ENCODE measurements at places on chromosomes 2 and 18. TPM values are rescaled to one million over a fixed set of nuclear protein-coding genes. Genes with fewer than 3 reads are reported as not detected.

Gene RAB31
- polyA plus RNA-seq: 8.7 TPM

Gene RALB
- 75.7 TPM for polyA plus RNA-seq

- DNase-seq: no peak
These were observed 82.3 kb downstream of the VAPA start for GRCh38 chr18:9996094-9996493.

DNA sequence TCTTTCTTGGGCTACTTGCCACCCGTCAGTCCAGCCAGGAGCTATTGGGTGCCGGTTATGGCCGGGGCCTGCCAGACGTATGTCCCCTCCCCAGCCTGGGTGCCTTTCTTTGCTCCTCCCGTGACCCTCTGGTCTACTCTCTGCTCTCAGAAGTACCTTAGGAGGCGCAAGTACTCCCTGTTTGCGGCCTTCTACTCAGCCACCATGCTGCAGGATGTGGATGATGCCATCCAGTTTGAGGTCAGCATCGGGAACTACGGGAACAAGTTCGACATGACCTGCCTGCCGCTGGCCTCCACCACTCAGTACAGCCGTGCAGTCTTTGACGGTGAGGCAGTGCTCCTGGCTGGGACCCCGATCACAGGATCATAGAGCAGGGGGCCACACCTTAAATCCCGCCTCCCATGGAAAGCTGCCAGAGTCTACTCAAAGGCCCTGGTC lies 99.5 kb downstream of the DYSF start:
- no peak for DNase-seq

Data from small intestine (tissue), 16 donors.